Left hindlimb (tissue), 1 donor: ENCODE measurements at places on chromosomes 4 and X.
A peak's percentile ranks its signal among the peaks of the same experiment; 100 is the strongest.

DNA sequence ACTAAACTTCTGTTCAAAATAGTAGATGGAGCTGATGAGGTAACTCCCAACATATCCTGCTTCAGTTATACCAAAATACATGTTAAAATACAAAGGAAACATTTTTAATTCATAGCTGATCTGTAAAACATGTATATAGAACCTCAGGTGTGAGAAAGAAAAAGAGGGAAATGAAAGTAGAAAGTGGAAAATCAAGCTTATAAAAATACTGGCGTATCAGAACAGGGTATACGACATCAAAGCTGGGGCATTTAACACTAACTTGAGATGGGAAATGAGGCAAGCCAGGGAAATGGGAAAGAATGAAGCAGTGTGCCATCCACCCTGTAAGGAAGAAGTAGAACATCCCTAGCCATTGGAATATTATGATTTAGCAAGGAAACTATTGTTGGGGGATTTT is 767.5 kb downstream of the DMD start:
- DNase-seq, result no peak

GRCh38 chrX:12965131-12965940 is 9.6 kb upstream of the TMSB4X start:
- DNase-seq, result no peak

DNA sequence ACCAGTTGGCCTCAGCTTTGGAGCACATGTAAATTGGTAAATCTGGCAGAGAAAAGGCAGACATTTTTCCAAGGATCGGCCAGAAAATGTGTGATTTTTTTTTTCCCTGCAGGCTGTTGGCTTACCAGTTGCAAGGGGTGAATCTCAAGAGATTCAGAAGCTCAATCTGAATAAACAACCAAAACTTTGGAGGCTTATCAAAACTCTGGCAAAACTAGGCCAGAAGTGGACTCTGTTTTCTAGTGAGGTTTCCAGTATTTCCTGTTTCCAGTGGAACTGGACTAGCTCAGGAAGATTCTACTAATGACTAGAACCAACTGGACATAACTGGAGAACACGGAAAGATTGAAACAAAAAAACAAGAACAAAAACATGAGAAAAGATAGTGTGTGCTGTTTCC is 191.3 kb downstream of the SMIM20 start:
- no peak for DNase-seq

DNA sequence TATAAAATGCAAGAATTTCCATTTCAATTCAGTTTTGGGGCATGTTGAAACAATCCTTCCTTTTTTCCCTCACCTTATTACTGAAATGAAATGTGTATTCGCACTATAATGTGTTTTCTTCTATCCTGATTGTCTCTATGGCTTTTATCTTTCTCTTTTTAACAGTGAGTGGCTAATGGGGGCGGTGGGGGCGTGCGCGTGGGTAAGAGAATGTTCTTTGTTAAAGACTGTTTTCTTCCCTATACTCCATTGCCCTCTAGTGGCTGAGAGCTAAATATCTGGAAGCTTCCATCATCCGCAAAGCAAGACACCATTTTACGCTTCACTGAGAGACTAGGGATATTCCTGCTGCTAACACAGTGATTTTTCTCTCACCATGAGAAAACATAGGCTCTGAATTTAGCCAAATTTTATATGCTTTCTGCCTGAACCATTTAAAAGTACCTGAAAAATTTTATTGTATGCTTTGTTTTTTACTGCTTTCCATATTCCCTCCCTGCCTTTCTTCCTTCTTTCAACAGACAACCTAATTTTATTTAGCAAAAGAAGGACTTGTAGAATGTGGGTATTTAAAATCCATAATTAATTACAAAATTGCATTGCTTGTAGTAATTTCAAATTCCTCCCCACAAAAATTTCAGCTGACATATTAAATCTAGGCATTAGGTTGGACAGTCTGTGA is 194.0 kb downstream of the GASK1B start:
- DNase-seq, result peak; percentile 53

DNA sequence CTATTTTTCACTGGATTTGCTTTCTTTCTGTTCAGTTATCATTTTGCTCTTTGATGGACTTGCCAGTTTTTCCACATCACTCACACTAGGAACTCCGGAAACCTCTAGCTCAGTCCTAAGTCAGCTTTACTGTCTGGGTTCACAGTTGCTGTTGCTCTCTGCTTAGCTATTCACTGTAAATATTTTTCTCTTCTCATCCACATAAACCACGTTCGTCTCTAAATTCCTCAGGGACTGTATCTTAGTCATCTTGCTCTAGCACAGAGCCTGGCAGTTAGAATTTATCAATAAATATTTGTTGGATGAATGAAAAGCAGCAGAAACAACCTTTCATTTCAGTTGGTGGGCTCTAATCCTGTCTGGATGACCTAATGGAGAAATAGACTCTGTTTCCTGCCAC is 119.4 kb upstream of the DMD start:
- DNase-seq, result no peak

DNA sequence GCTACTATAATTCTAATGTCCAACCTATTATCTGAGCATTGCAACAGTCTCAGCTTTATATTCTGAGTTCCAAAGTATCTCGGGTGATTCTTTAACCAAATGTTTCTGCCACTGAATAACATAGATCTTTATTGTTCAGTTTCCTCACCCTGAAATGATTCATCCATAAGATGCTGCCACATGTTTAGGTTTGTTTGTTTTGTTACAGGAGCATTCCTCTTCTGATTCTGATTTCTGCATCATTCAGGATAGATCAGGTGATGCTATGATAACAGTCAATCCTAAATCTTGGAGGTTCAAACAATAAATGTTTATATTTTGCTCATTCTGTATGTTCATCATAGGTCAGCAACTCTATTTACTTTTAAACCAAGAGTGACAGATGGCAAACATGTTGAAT is 927.6 kb downstream of the PCDH7 start:
- DNase-seq, result no peak

GRCh38 chr4:52250154-52250553 is 199.1 kb downstream of the SPATA18 start:
- peak; percentile 76 for DNase-seq

- no peak for DNase-seq
Observed at GRCh38 chr4:129176864-129177263, 80.9 kb downstream of the C4orf33 start.

- no peak for DNase-seq
Observed at GRCh38 chrX:136635235-136635634, 12.7 kb upstream of the CD40LG start.

- no peak for DNase-seq
Observed at GRCh38 chr4:118772081-118772766, 63.7 kb downstream of the SEC24D start.

DNA sequence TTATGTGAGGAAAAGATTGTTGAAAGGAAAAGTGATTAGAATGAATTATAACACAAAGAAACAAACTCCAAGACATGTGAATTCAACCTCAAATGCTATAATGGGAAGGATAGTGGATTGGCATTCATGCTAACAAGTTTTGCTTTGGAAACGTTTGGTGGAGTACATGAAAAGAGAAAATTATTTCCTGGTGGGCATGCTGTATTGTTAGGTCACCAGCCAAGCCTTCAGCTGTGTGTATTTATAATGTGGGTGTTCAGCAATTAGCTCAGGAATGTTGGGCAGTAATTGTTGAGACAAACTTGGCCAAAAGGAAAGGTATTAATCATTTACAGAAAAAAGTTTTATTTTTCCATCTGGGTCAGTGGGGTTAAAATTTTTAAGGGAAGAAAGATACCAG is 198.9 kb upstream of the ARSJ start:
- no peak for DNase-seq

DNA sequence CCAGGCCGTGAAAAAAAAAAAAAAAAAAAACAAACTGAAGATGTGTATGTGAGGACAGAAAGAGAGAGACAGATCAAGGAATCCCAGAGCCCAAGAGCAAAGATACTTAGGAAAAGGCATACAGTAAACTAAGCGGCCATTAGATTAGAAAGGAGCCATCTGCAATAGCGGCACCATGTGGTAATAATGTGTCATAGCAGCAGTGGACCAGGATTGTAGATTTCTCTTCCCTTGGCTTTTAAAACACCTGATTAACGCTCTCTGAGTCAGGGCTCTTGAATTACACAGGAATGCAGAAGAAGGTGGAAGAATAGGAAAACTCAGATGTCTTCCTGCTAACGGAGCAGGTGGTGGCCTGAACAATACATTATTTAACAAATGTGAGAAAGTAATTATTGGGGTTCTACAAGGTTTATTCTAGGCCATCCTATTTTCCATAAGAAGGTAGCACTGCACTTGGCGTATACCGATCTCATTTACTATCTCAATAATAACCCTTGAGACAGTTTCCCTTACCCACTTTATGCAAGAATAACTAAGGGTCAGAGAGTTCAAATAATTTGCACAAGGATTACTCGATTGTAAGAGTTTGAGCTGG is 182.7 kb downstream of the KCNIP4 start:
- peak; percentile 33 for DNase-seq

DNA sequence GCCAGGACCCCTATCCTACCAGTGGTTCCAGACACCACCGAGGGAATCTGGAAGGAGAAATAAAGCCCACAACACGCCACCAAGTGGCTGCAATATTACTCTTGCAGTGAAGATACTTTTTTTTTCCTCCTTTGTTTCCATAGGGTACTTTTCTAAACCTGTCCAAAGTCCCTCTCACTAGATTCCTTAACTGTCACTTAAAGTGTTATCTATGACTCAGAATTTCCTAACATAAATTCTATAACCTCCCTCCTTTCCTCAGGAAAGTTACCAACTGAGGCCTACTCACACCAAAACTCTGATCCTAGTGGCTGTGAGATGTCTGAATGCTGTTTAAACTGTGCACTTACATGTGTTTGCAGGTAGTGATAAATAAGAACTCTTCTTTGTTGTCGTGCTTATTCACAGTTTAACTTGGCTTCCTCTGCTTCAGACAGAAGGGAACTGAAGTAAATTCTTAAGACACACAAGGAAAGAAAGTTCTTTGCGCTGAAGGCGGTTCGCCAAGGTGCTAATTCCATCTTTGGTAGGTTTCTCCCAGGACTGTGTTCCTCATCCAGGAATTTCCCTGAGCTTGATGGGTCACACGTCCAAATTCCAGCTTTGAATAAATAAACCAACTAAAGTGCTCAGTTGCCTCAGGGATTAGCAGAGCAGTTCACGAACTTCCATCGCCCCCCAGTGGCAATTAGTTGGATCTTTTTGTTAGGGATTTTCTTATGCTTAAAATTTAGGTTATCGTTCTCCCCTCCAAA is 10.7 kb upstream of the HCCS start:
- DNase-seq, result peak; percentile 68
